Right ventricle myocardium inferior (tissue), 1 donor: ENCODE measurements at places on chromosomes 3 and 15. TPM values are rescaled to one million over a fixed set of nuclear protein-coding genes. Genes with fewer than 3 reads are reported as not detected.
A peak's percentile ranks its signal among the peaks of the same experiment; 100 is the strongest.

- peak; percentile 60 for DNase-seq
These were observed 115.5 kb upstream of the ALDH1A3 start for GRCh38 chr15:100763835-100764750.

Gene CD86
- total RNA-seq: 4.2 TPM

DNA sequence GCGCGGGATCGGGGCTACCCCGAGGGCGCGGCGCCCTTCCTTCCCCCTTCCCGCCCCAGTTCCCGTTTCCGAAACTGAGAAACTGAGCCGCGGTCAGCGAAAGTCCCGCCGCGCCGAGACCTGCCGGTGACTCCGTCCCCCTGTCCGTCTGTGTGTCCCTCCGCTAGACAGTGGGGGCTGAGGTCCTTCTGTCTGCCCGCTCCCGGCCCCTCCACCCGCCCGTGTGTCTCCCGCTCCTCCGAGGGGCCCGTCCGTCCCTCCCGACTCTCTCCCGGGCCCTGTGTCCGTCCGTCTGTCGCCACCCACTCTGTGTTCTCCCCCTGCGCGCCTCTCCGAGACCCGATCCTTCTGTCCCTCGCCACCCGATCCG, 426 bp downstream of the PRKCD start:
- DNase-seq: peak; percentile 80

DNA sequence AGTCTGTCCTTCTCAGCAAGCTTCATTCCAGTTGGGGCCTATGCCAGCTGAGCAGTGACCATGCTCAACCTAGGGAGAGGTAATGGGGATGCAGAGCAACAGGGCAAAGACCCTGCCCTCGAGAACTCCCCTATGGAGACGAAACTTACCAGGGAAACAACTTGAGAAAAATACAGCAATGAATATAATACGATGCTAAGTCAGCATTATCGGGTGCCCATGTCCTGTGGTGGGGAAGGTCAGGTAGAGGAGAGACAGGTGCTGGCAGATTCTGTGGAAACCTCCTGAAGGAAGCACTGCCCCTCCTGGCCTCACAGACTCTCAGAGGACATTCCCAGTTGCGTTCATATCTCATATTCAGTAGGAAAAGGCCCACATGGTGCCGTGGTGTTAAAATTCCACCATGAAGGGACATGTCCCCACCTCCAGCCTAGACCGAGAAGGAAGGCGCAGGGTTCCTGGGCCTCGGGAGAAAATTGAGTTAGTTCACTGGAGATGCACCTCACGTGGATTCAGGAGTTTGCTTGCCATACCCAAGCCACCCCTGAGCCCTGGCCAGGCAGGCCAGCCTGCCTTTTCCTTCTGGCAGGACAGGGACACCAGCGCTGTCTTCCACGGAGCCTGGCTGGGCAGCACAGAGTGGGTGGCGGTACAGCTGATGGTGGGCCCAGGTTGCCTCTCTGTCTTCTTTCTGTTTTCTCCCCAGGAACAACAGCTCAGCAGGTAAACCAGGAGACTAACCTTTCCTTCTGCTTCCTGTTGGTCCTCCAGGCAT, 62.4 kb downstream of the BOC start:
- no peak for DNase-seq

DNA sequence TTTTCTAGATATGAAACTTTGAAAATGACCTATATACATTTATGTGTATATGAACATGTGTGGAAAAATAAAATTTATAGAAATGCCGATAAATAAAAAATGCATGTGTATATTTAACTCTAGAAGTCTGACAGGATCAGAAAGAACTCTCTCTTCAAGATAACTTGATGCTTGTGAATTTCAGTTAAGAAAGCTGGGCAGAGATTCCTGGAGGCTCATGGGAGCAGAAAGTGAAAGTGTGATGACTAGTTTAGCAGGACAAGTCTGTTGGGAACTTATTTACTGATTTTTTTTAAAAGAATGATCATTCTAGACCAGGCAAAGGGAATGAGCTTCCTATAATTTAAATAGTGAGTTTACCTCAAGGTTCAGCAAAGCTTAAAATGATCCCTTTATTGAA, 81.5 kb upstream of the KCNAB1 start:
- DNase-seq: no peak

DNA sequence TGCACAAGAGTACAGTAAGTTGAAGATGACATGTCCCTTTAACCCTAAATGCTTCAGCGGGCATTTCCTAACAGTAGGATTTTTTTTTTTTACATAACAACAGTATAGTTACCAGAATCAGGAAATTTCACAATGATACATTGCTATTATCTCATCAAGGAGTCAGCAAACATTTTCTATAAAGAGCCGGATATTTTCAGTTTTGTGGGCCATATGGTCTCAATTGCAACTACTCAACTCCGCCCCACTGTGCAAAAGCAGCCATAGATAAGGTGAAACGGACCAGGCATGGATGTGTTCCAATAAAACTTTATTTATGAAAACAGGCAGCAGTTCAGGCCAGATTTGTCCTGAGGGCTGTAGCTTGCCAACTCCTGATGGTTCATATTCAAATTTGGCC, 130.6 kb downstream of the SMAD6 start:
- DNase-seq: no peak

- no peak for DNase-seq
These were observed 118.9 kb downstream of the MAGI1 start for GRCh38 chr3:65919826-65920225.

DNA sequence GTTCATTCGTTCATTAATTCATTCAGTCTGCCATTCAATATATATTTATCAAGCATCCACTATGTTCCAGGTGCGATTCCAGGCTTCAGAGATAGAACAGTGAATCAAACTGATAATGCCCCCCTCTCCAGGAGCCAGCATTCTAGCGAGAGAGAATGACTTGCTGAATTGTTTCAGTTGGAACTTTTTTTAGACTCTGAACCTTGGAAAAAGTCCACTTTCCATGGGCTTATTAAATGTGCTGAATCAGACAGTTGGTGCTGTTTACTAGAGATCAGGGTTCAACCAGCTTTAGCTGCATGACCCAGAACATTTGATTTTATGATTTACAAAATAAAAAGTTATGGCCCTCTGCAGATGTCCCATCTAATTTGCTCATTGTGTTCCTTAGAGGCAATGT, 213.2 kb downstream of the THSD4 start:
- no peak for DNase-seq

Gene CPN2
- total RNA-seq: 2.3 TPM

GRCh38 chr15:77905301-77905920, 172.1 kb downstream of the TBC1D2B start:
- no peak for DNase-seq

Gene IL17RE
- total RNA-seq: 0.78 TPM

DNA sequence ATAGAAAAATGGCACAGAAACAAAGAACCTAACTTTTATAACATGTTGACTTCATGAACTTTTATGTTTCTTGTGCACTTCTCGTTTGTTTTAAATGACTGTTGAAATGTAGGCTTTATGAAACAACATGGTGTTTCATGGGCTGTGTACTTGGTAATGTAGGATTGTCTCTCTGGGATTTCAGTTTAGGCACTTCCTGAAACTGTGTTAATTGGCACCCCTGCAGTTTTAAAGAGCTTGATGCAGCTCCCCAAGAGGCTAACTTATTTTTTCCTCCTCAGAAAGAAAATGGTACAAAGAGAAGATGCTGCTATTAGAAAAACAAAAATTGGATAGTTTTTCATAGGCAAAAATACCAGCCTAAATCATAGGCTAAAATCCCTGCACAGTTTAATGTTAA, 239.2 kb downstream of the GRM7 start:
- no peak for DNase-seq

Gene APPL1
- total RNA-seq: 43.6 TPM

DNA sequence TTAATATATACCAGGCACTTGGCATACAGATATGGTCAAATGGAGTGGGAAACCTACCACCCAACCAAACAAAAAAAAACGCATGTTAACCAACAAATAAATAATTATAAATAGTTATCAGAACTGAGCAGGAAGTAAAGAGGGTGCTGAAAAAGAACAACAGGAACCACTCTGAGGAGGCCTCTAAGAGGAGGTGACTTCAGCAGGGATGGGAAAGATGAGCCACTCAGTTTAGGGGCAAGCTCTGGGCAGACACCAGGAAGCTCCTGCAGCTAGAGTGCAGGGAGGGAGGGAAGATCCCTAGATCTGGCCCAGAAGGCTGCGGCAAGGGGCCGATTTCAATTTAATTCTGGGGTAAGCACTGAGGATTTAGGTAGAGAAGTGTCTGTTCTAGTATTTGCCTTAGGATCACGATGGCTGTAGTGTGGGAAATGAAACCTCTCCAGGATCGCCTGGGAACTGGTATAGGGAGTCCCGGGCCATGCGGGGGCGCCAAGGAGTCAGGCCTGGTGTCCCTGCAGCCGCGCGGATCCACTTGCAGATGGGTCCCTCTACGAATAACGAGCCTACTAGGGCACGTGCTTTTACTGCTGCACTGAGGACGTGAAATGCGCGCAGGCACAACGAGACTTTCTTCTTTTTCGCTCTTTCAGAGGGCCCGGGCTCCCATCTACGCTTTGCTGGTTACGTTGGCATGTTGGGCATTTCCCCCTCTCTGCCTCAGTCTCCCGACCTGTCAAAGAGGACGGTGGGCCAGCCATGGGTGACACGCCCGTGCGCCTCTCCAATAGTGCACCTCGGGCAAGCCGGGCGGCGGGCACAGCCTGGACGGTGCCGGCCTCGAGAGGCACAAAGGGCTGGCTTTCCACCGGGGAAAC, 1.5 kb upstream of the LIMD1 start:
- DNase-seq: peak; percentile 96

Gene ITGB5
- 109 TPM for total RNA-seq

DNA sequence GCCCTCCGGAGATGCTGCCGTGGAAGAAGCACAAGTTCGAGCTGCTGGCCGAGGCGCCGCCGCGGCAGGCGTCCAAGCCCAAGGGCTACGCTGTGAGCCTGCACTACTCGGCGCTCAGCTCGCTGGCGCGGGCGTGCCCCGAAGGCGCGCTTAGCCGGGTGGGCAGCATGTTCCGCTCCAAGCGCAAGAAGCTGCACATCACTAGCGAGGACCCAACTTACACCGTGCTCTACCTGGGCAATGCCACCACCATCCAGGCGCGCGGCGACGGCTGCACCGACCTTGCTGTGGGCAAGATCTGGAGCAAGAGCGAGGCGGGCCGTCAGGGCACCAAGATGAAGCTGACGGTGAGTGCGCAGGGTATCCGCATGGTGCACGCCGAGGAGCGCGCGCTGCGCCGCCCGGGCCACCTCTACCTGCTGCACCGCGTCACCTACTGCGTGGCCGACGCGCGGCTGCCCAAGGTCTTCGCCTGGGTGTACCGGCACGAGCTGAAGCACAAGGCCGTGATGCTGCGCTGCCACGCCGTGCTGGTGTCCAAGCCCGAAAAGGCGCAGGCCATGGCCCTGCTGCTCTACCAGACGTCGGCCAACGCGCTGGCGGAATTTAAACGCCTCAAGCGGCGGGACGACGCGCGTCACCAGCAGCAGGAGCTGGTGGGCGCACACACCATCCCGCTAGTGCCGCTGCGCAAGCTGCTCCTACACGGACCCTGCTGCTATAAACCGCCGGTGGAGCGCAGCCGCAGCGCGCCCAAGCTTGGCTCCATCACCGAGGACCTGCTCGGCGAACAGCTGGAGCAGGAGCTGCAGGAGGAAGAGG, 1.3 kb downstream of the FAM43A start:
- DNase-seq: peak; percentile 85

- DNase-seq: peak; percentile 71
These were observed 768 bp downstream of the ANO10 start for GRCh38 chr3:43620831-43621655.

DNA sequence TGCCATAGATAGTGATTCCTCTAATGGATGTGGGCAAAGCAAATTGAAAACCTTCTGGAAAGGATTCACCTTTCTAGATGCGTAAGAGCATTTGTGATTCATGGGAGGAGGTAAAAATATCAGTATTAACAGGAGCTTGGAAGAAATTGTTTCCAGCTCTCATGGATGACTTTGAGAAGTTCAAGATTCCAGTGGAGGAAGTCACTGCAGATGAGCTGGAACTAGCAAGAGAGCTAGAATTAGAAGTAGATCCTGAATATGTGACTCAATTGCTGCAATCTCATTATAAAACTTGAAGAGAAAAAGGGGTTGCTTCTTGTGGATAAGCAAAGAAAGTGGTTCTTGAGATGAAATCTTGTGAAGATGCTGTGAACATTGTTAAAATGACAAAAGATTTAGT, 88.0 kb upstream of the ACKR4 start:
- DNase-seq: no peak
